Upper lobe of right lung (tissue), 1 donor: ENCODE measurements at places on chromosomes 1 and 21.

DNA sequence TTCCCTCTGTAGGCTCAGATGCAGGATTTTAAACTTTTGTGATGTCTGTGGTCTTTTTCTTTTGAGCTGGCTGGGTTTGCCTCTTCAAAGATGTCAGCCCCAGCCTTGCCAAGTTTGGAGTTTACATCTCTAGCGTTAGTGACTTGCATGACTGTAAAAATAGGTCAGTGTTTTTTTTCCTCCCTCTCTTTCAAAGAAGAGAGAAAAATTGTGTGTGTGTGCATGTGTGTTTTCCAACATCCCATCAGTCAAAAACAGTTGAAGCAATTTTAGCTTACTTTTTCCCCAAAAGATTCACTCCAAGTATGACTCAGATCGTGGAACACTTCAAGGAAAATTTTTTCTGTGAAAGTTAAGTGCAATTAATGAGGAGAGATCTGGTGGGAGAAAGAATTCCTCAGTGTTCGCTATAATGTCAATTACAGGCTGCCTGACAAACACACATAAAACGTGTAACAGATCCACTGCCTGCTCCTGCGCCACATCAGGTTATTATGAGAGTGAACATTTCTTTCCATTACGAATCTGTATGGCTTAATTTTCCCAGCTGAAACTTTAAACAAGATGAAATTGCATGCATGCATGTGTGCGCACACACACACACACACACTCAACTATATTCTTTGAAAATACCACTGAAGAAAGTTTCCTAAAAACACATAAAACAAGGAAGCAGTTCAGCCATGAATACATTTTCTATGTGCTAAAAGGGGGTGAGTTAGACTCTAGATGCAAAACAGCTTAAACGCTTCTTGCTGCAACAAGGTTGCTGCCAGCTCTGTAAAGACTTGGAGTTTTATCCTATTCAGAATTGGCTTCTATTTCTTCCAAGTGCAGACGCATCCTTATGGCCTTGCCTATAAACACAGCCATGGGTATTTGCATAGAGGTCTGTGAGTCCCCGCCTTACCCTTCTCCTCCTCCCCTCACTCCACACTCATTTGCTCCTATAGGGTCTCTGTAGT, 55.5 kb downstream of the TLR5 start:
- no peak for DNase-seq

DNA sequence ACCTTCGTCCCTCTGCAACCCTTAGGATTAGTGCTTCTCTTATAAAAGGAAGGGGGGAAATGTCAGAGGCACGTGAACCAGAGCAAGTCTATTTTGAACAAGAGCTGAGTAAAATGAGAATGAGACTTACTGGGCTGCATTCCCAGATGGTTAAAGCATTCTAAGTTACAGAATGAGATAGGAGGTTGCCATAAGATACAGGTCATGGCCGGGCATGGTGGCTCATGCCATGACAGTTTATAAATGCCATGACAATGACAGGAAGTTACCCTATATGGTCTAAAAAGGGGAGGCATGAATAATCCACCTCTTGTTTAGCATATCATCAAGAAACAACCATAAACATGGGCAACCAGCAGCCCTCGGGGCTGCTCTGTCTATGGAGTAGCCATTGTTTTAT, 2.5 kb upstream of the AQP10 start:
- DNase-seq: no peak

- DNase-seq: peak; percentile 65
Measured at GRCh38 chr21:46622226-46622625, 13.2 kb upstream of the PRMT2 start.

GRCh38 chr1:24966121-24966723, 36.1 kb upstream of the RUNX3 start:
- no peak for DNase-seq

- DNase-seq: no peak
Measured at GRCh38 chr1:88371436-88372023, 312.5 kb upstream of the PKN2 start.

DNA sequence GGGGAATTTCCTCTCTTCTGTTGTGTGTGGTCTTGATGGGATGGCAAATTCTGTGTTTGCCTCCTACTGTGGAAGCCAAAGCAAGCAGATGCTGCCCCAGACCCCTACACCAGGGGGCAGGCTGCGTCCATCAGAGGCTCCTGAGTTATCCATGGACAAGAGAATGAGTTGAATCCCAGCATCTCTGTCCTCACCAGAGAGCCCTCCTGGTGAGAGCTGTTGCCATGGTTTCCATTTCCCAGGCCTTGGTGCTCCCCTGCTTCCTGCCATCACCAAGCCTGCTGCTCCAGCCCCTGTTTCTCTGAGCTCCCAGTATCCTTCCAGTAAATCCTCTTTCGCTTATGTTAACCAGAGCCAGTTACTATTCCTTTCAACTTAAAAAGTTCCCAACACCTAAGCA, 20.4 kb upstream of the GNG12 start:
- peak; percentile 76 for DNase-seq

DNA sequence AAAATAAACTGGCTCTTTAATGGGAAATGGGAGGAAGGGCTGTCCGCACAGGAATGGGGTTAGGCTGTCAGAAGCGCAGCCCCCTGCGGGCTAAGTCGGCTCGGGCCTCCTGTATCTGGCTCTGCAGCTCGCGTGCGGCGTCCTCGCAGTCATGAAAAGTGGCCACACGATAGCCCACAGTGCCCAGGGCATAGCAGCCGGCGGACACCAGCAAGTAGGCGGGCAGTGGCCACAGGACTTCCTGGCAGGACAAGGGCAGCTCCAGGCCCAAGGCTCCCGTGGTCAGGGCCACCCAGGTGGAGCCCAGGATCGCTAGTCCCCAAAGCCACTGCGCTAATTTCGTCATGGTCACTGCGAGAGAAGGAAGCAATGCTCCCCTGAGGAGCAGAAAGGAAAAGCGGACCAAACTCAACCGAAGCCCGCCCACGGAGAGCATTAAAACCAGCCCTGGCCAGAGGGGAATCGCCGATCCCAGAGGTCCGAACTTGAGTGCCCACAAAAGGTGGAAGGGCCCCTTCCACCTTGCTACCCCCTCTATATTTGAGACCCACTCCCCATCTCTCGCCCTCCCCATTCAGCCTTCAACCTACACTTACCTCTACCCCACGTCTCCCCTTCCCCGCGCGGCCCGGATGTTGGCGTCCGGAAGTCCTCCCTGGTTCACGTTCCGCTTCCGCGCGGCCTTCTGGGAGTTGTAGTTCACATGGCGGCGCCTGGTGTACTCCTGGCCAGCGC, at the start of gene DPM3:
TSS of gene DPM3 (minus strand) at position 637 of the 735 bp plus-strand sequence. CDS start at position 346, 291 bp downstream.
- DNase-seq: peak; percentile 96

DNA sequence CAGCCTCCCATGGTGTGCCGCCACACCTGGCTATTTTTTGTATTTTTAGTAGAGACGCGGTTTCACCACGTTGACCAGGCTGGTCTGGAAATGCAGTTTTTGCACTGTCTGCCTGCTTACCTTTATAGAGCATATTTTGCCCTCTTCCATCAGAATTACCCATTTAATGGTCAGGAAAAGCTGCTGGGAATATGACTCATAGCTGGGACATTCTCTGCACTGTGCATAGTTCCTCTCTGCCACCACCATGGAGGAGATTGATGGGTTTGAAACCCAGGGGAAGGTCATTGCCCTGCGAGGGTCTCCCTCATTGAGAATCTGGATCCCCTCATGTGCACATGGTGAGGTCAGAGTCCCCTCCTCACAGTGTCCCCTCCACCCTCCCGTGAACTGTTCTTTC, 32.1 kb downstream of the MX1 start:
- no peak for DNase-seq

- no peak for DNase-seq
Measured at GRCh38 chr1:228268881-228269265, 61.0 kb downstream of the OBSCN start.

GRCh38 chr1:6526316-6526715, 28.0 kb downstream of the NOL9 start:
- no peak for DNase-seq

- no peak for DNase-seq
Measured at GRCh38 chr1:202954057-202954745, 3.9 kb downstream of the ADIPOR1 start.

DNA sequence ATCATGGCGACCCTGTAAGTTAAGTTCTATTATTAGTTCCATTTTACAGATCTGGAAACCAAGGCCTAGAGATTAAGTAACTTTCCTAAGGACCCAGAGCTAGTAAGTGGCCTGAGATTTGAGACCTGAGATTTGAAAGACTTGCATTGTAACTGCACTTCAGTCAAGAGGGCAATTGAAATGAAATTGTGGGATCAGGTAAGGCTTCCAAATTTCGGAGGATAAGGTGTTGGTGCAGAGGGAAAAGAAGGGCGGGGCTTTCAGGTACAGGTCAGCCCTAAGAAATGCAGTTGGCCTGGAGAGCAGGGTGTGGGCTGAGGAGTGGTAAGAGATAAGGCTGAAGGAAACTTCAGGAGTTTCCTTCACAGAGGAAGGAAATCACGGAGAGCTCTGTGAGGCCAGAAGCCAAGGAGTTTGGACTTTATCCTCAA, 51.1 kb downstream of the SLC16A1 start:
- DNase-seq: peak; percentile 73

DNA sequence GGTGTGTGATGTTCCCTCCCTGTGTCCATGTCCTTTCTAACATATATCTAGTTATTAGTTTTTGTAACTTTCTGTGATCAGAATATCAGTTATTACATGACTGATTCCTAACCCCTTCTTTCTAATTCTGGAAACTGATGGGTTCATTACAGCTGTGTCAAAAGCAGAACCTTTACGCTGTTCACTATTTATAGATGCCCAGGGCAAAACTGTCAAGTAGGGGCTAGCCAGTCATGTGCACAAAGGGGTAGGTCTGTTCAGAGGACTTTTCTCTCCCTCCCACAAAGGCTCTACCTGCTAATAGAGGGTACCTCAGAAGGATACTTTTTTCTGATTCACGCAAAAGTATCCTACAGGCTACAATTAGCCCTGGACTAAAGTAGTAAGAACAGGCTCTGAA, 79.2 kb downstream of the NRDC start:
- no peak for DNase-seq

DNA sequence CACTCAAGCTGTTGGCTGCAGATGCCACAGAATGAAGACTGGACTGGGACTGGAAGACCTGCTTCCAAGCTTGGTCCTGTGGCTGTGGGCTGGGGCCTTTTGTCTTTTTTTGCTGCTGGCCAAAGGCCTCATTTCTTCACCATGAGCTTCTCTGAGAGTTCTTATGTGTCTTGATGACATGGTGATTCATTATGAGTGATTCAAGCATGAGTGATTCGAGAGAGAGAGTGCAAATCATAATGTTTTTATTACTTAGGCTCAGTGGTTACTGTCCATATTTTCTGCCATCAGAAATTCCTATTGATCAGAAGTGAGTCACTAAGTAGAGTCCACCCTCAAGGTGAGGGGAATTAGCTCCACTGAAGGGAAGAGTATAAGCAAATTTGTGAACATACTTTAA, 94.0 kb downstream of the PCP4 start:
- DNase-seq: no peak

- DNase-seq: no peak
Measured at GRCh38 chr1:98389809-98390208, 271.7 kb upstream of the SNX7 start.

DNA sequence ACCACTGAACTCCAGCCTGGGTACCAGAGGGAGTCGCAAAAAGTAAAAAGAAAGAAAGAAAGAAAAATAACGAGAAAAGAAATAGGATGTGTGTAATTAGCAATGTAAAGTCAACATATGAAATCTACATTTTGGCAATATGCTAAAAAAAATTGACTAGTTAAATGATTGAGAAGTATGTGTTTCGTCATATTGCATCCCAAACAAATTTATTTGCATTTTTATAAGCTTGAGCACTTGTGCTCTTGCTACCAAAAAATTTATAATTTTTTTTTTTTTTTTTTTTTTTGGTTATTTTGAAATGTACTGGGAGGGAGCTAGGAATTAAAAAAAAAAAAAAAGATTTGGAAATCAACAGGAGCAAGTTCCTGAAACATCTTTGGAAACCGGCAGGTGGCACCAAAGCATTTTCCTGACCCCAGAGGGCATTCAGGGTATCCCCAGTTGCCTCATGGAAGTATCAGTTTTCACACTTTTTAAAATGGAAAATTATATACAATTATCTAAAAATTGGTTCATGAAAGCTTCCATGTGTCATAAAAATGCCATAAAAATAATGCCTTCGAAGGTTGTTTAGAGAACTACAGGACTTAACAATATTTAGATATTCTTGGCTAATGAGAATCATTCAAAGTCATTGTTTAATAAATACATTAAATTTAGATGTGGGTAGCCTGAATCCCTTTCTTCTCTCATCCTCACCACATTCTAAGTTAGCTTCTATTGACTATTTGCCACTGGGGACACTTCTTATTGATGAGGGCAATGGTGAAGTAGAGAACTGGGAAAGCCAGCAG, 4.8 kb upstream of the HEATR1 start:
- DNase-seq: no peak

- DNase-seq: no peak
Measured at GRCh38 chr1:8679395-8679800, 138.0 kb downstream of the RERE start.

- no peak for DNase-seq
Measured at GRCh38 chr21:21029164-21029563, 31.0 kb downstream of the NCAM2 start.

- no peak for DNase-seq
Measured at GRCh38 chr1:100713626-100714025, 5.9 kb upstream of the VCAM1 start.

DNA sequence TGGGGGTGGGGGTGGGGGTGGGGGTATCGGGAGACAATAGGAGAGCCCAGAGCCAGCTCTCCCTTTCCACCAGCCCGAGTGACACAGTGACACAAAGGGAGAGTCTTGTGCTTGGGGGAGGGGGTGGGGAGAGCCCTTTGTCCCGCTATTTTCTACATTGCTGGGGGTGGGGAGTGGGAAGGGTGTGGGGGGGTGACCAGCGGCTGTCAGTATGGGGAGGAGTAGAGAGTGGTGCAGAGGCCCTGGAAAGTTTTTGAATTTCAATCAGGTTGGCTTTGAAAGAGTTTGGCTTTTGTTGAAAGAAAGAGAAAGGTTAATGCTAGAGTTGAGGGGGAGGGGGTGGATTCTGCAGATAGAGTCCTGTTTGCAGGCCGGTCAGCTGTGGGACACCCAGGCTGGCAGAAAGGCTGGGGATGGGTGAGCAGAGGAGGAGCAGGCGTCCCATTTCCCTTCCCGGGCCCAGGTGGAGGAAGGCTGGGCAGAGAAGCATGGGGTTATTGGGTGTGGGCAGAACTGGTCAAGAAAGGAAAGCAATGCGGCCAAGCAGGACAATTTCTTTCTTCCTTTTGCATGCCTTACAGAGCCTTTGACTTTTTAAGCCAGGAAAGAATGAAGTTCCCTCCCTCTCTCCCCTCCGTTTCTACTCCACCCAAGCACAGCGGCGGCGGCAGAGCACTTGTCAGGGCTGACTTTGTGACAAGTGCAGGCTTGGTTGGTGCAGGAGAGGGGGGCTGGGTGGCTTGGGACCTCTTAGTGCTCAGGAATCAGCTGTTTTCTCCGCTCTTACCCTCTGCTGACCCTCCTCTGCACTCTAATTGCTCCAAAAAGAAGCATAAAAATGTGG, 96.2 kb downstream of the RNF220 start:
- no peak for DNase-seq

- peak; percentile 74 for DNase-seq
Measured at GRCh38 chr1:27603309-27603680, 649 bp downstream of the AHDC1 start.

DNA sequence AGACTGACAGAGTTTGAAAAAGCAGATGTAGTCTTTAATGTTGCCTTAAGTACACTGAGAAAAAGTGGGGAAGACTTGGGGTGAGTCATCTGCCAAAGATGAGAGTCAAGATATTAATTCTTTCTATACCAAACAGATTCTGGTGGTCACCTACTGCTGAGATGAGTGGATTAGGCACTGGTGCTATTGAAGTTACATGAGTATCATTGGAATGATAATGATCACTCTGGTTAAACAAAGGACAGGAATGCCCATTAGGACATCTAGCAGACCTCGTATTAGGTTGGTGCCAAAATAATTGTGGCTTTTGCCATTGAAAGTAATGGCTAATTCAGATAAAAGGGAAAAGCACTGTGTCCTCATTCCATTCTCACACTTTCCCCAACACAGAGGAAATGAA, 1588.9 kb downstream of the KCNT2 start:
- DNase-seq: no peak
